ENCODE measurements at places on chromosomes 6 and 20.

DNA sequence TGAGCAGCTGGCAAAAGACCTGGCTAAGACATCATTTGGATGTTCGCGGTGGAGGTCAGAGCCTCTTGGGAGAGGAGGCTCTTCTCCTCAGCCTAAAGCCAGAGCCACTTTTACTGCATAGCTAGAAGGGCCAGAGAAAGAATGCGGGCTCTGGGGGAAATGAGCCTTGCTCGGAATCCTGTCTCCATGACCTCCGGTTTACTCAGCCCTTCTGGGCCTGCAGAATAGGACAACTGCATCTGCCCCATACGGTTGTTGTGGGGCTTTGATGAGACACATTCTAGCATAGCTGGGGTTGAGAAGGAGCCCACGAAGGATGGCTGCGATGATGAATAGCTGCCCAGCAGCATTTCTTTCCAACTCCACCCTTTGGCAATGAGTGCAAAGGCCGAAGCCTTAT is 115.0 kb upstream of the SLC22A23 start:
- no peak for DNase-seq

DNA sequence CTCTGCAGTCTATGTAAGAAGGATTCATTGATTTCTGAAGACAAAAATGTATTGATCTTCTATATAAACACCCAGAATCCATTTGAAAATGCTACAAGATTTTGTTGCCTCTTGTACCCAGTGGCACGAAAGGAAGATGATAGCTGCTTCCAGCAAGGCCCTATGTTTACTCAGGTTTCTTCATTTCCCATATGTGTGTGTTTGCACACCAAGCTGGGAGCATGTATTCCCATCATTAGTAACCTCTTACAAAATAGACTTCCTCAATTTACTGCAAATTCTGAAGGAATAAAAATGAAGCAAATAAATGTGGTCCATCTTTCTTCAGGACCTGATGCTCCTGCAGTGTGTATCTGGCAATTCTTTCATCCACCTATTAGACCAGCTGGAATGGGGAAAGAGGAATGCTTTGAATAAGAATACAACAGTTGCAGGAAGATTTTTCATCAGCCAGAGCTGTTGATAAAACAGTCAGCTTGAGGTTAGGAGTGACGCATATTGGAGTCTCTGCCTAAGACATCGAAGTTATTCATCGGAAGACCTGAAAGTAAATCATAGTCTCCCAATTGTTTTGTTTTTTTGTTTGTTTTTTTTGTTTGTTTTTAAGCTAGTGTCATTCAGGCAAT is 132.3 kb downstream of the PDE7B start:
- DNase-seq: no peak

- DNase-seq: no peak
These were observed 327.5 kb downstream of the NRN1 start for GRCh38 chr6:5679270-5679669.

GRCh38 chr20:6395695-6396094 is 272.9 kb upstream of the FERMT1 start:
- no peak for DNase-seq

GRCh38 chr6:154096834-154097233 is 57.8 kb downstream of the OPRM1 start:
- no peak for DNase-seq

GRCh38 chr6:117076076-117076475 is 189.3 kb upstream of the VGLL2 start:
- no peak for DNase-seq

DNA sequence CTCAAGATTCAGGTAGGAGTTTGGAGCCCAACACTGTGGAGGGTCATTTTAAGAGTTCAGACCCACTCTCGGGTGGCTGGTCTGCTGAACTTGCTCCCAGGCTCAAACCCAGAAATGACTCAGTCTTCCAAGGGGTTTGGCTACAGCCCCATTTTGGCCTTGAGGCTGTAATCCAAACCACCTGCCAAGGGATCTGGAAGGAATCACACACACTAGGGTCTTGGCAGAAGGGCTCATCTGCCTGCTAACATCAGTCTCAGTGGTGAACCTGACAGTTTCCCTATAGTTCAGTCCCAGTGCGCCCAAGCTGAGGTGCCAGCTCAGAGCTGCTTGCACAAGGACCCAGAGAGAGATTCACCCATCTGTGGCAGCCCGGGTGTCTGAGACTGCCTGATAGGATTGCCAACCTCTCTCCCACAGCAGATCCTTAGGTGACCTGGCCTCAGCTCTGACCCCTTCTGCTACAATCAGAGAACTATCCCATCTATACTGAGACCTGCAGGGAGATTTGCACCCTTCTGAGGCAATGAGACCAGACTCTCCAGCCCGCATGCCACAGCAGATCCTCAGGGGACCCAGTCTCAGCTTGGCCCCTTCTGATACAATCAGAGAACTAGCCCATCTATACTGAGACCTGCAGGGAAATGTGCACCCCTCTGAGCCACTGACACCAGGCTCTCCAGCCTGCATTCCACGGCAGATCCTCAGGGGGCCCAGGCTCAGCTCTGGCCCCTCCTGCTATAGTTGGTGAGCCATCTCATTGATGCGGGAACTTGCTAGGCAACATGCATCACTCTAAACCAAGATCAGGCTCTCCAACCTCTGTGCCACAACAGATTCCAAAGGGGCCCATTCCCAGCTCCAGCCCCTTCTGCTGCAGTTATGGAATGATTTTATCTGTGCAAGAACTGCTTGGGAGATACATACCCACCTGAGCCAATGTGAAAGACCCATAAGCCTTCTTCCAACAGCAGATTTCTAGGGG is 48.2 kb downstream of the THBS2 start:
- no peak for DNase-seq

GRCh38 chr6:112311950-112312547 is 35.1 kb upstream of the RFPL4B start:
- no peak for DNase-seq

DNA sequence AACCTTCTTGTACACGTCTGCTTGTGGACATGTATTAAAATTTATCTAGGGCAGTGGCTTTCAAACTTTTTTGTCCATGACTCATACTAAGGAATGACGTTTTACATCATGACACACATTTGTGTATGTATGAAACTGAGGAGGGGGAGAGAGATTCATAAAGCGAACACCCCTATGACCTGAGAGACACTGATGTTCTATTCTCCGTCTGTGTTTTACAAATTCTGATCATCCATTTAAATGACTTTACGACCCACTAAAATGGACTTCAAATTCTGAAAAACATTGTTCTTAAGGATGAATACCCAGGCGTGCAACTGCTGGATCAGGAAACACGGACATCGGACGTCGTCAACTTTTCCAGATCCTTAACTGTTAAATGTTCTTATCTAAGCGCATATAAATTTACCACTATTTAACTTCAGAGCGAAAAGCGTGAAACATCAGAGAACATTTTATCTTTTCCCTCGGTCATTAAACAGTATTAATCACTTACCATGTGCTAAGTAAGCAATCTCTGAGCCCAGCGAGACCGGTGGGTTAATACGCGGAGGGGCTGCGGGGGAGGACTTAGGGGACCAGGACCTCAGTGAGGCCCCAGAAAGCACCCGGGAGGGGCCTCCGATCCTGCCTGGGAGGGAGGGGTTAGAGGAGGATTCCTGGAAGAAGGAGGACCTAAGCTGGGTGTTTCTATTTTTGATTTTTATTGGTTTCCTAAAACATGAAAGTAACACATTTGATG is 1.2 kb downstream of the PLAGL1 start:
- no peak for DNase-seq

DNA sequence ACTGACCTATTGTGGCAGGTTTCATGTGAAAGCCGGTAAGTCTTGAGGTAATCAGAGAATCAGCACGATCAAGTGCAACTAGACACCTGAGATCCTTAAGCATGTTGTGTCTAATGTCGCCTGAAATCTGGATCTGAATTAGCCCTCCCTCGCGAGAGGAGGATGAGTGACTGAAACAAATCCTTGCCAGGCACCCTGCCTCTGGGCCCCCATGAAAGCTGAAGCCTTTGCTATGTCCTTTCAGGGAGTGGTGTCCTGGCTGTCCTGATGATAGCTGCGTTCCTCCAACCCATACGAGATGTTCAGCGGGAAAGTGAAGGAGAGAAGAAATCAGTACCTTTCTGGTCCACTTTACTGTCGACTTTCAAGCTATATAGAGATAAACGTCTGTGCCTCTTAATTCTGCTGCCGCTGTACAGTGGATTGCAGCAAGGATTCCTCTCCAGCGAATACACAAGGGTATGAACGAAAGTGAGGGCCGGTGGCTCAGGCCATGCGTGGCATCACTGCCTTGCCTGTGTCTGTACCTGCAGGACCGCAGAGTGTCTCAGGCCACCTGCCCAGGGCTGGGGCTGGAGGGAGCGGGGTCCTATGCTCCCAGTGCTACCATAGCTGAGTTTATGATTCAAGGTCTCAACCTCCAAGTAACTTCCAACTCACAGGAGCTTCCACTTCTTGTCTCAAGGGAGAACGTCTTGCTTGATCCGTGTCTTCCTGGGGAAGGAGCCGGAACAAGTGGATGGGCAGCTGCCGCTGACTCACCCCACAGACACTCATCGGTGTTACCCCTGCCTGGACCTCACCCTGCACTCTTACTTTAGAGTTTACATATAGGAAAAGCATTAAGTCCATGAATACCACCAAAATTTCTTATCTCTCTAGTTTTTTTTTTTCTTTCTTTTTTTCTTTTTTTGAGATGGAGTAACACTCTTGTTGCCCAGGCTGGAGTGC is 12.8 kb downstream of the UNC93A start:
- no peak for DNase-seq

DNA sequence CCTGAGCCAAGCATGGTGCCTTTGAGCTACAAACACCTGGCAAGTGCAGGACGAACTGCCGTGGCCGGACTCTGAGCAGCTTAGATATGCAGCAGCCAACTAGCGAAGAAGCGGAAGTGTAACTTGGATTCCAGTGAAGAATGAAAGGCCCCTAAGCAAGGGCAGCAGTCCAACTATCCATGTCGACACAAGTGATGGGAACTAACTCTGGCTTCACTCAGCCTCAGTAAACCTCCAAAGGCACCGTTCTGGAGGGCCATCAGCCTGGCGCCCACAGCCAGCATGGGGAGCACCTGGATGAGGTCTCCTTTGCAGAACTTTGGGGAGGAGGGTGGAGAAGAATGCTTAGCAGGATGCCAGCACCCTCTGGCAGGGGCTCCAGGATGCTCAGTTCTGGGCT is 78.4 kb upstream of the MLN start:
- no peak for DNase-seq

DNA sequence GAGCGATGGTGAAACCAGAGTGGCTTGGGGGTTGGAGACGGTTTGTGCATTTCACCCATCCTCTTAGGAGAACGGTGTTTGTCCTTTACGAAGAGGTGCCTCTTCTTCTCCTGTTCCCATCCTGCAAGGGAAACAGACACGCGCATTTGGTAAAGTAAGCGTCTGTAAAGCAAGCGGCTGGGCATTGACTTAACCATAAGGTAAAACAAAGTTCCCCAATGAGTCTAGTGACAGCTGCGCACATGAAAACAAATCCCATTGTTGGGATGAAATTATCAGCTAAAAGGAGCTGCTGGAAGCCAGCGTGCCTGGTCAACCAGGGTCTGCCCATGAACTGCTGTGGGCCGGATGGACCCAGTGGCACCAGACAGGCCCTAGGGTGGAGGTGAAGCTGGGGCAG is 5.8 kb downstream of the BHLHE23 start:
- DNase-seq: no peak

- no peak for DNase-seq
These were observed 430.2 kb downstream of the QKI start for GRCh38 chr6:163844761-163845160.

All from anterior cingulate cortex (tissue), 58 donors.